ENCODE measurements at places on chromosomes 4 and X.

DNA sequence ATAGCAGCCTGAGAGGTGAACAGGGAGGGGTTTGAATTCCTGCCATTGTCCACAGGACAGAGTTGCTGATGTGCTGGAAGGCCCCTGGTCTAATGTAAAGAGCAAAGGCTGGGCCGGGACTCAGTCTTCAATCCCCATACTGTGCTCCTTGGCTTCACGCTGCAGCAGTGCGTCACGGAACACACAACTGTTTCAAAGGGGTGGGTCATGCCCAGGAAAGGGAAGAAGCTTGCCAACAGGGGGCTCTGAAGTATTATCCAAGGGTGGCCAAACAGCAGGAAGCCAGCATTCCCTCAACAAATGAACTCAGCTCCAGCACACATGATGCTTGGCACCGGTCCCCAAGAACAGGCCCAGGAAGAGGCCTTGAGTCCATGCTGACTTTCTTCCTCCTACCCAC, 122.5 kb downstream of the NFKB1 start:
- peak; percentile 67 for DNase-seq

DNA sequence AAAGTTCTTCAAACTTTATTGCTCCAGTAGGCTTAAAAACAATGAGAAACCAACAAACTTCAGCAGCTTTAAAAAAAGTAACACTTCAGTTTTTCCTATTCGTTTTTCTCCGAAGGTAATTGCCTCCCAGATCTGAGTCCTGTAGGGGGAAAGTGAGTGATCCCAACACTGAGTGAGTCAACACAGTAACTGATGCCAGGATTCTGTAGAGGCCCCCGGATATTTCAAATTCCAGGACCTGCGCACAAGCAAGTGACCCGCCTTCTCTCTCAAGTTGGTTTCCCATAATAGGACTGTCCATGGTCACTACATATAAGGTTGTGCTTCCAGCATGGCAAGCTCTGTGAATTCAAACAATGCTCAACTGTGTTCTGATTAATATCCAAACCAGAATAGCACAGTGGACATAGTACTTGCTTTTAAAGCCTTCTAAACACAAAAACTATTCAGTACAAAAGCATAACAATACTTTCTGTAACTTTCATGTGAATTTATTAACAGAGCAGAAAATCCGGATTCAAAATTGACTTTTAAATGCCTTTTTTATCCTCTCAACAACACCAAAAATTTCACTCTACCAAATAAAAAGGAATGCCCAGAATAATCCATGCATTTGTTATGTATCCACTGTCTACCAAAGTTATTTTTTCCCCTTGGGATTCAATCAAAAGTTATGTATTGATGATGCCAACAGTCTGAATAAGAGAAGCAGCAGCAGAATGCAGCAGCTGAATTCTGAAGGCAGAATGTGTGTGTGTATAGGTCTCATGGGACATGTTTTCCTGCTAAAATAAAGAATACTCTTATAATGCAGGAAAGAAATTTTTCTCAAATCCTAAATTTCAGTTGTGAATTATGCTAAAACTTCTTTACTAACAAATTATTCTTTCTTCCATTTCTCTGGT, at the start of gene DMD:
TSS of gene DMD (minus strand) at position 194 of the 905 bp plus-strand sequence. CDS start 237 bp downstream, outside the sequence.
- peak; percentile 55 for DNase-seq

- no peak for DNase-seq
These were observed 325.6 kb upstream of the BOD1L1 start for GRCh38 chr4:13953083-13953482.

- DNase-seq, result no peak
These were observed 250.1 kb upstream of the SMIM31 start for GRCh38 chr4:164503874-164504273.

- no peak for DNase-seq
These were observed 77.5 kb downstream of the INTS12 start for GRCh38 chr4:105630670-105631655.

- DNase-seq, result no peak
These were observed 15.1 kb downstream of the PALLD start for GRCh38 chr4:168511780-168512489.

Data from mesendoderm (in vitro differentiated cells).